CD4-positive, alpha-beta T cell treated with Interleukin-17A for 1 hour (primary cell): ENCODE measurements at places on chromosomes 11 and 22.

- no peak for DNase-seq
These were observed 953 bp downstream of the ATG16L2 start for GRCh38 chr11:72815110-72815618.

GRCh38 chr22:17665854-17666253 lies 27.3 kb downstream of the BCL2L13 start:
- no peak for DNase-seq

- peak; percentile 55 for DNase-seq
These were observed 41.3 kb downstream of the LRRC32 start for GRCh38 chr11:76629116-76629852.

DNA sequence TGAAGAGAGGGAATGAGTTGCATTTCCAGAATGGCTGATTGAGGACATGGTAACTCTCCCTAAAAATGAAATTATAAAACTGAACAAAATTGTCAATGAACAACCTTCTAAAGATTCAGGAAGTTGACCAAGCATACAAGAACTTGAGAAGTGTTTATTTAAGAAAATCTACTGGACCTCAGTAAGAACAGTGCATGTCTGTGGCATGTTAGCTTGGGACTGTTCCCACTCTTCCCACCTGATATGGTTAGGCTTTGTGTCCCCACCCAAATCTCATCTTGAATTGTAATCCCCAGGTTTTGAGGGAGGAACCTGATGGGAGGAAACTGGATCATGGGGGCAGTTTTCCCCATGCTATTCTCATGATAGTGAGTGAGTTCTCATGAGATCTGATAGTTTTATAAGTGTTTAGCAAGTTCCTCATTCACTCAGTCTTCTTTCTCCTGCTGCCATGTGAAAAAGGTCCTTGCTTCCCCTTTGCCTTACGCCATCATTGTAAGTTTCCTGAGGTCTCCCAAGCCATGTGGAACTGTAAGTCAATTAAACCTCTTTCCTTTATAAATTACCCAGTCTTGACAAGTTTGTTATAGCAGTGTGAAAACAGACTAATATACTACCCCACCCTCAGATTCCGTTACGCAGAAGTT lies 15.4 kb downstream of the MS4A13 start:
- no peak for DNase-seq

DNA sequence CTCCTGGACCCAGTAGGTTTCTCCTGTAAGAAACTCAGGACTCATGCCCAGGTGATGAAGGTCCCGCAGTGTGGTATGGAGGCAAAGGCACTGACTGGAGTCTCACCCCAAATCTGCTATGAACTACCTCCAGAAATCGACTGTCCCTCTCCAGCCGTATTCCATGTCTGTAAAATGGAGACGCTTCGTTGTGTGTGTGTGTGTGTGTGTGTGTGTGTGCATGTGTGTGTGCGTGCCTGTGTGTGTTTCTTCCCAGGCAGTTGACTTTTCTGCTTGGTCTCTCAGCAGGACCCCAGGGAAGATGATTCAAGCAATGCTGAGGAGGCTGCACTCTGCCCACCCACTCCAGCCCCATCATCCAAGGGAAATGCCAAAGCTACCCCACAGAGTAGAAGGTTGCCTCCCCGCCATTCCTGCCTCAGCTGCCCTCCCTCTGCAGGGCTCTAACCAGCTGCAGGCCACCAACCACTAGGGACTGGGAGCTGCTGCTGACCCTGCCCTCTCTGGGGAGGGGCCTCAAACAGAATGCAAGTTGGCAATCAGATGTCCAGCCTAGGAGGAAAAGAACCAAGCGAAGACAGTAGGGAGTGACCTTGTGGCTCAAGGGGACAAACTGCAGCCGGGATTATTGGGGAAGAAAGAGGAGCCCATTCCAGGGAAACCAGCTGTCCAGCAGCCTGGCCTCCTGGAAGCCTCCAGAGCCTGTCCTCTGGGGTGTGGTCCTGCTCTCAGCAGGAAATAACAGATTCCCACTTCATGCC lies 56.2 kb downstream of the SLC22A12 start:
- DNase-seq = no peak

- peak; percentile 88 for DNase-seq
These were observed at the start of gene ZNF74 for GRCh38 chr22:20393705-20394476. TSS of gene ZNF74 (plus strand) at chr22:20394151. CDS start at chr22:20394629, 478 bp downstream.

- DNase-seq = no peak
These were observed 47.2 kb downstream of the BUD13 start for GRCh38 chr11:116725434-116726221.

- no peak for DNase-seq
These were observed 588.4 kb downstream of the METTL15 start for GRCh38 chr11:28696591-28696990.

DNA sequence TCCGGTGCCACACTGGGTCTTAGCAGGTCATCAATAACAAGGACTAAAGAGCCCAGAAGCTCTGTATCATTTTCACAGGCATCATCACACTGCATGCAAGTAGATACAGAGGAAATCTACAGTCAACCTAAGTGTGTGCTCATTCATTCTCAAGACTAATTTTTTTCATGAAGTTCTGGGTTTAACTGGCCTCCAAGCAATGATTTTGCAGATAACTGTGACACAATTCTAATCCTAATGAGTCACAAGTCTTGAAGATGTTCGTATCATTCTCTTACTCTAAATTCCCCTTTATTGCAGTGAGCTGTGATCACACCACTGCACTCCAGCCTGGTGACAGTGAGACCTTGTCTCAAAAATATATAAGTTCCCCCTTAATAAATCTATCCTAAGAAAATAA lies 2.5 kb downstream of the OR52W1 start:
- peak; percentile 13 for DNase-seq

DNA sequence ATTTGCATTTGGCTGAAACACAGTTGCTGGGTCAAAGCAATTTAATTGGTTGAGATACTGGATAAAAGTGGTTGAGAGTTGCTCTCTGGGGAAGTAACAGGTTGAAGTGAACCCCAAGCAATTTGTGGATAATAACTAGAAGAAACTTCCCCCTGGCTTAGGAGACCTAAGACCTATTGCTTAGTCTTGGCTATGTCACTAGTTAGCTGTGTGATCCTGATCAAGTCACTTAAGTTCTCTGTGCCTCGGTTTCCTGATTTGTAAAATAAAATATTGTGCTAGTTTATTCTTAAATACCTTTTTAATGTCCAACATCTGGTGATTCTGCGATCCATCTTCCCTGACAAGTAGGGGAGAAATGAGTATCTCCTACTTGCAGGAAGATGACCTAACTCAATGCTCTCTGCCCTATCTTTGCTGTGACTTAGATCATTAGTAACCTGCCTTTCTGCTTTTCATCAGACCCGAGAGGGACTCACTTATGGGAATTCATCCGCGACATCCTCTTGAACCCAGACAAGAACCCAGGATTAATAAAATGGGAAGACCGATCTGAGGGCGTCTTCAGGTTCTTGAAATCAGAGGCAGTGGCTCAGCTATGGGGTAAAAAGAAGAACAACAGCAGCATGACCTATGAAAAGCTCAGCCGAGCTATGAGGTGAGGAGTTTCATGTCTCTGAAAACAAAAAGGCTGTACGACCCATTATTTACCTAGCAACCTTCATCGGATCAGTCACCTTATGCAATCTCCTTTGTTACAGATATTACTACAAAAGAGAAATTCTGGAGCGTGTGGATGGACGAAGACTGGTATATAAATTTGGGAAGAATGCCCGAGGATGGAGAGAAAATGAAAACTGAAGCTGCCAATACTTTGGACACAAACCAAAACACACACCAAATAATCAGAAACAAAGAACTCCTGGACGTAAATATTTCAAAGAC lies 37.5 kb downstream of the EHF start:
- DNase-seq = no peak

DNA sequence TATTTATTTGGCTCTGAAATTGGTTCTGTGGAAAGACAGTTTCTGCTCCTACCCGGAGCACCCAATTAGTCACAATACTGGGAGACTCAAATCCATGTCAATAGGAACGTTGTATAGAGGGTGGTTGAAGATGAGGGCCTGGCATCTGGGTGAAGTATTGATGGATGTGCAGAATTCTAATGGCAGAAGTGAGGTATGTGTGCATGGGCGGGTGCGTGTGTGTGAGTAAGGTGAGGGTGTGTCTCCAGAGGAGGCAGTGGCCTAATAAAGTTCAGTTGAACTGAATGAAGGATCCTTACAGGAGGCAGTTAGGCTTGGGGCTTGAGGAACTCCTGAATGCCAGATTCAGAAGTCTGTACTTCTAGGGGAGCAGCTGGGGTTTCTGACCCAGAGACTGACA lies 71.8 kb upstream of the B3GAT1 start:
- no peak for DNase-seq

DNA sequence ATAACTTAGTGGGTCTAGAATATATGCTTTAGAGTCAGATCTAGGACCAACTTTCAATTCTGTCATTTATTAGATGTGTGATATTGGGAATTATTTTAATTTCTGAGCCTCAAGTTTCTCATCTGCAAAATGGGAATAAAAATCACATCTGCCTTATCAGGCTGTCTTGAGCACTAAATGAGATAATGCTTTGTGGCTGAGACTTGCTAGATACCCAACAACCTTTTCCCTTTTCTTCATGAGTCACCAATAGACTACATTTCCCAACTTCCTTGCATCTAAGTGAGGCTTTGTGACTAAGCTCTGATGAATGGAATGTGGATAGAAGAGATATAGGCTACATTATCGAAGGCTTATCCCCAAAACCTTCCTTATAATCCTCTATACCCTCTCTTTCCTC lies 220.7 kb upstream of the SESN3 start:
- no peak for DNase-seq

DNA sequence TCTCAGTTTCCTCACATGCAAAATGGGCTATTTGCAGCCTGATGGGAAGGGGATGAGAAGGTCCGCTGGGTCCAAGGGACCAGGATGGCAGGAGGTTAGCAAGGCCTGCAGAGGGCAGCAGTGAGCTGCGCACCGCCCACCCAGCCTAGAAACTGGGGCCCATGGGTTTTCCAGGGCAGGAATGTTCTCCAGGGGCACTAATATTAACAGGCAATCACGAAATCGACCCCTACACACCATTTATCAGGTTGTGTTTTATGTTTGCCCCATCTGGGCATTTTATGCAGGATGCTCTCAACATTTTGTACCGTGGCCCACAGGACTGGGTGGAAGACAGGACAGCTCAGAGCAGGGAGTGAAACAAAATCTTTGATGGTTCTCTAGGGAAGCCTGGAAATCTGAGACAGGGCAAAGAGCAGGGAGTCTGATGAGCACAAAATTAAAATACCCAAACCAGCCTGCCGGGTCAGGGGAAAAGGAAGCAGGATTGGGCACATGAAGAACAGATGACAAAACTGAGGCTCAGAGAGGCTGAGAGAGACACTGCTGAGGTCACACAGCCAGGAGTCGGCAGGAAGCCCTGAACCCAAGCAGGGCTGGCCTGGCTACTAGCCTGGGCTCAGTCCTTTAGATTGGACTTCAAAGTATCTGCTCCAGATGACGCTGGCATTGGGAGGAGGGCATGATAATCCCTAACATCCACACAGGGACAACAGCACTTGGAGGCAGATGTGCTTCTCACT lies 1.6 kb upstream of the BCR start:
- peak; percentile 67 for DNase-seq

DNA sequence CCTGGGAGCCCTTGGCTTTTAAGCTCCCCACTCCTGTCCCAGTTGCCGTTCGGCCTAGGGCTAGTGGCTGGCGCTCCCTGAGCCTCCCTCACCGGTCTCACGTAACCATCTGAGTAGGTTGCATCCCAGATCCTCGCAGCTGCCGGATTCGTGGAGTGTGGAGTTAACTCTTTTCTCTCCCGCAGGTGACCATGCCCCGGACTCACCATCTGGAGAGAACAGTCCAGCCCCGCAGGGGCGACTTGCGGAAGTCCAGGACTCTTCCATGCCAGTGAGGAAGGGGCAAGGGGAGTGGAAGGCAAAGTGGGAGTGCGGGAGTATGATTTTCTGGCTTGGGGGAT lies 902 bp downstream of the MUS81 start:
- no peak for DNase-seq

DNA sequence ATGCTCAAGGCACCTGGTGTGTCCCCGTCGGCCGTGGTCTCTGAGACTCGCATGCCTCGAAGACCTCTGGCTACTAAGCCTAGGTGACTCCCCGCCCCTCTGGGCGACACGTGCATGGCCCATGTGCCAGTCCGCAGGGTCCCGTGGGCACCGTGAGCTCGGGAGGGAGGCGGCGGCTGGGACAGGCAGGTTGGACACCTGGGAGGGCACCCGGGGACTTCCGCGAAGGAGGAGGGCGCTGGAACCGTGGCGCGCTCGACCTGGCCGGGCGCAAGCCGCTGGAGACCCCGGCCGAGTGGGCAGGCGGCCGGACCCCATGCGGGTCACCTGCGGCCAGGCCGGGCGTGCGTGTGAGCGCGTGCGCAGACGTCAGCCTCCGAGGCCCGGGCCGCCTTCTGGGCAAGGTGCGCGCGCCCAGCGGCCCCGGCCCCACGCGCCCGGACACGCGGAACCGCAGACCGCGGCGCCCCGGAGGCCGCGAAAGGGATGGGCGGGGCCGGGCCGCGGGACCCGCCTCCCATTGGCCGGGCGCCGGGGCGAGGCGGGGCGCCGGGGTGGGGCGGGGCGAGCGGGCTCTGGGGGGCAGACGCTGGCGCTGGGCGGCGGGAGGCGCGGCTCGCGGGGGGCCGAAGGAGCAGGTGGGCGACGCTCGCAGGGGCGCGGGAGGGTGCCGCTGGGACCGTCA lies 579 bp upstream of the RASD2 start:
- DNase-seq = peak; percentile 67

GRCh38 chr11:74357449-74357848 lies 40.8 kb downstream of the PGM2L1 start:
- DNase-seq = no peak

DNA sequence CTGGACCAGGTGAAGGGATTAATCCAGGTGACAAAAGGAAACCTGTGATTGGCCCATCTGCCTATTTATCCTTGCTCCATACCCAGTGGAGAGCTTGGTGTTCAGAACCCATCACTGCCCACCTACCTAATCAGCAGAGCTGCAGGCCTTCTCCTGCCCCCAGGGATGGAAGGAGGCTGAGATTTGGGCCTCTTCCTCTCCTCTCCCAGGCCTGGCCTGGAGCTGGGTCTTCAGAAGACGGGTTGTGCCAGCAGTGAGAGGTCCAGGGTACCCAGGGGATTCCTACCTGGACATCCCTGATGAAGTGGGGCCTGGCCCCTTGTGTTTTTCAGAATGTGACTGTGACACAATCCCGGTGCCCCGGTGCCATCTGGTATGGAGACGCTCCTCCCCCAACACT lies 80.3 kb upstream of the MYOD1 start:
- no peak for DNase-seq

- no peak for DNase-seq
These were observed 163.6 kb upstream of the ISX start for GRCh38 chr22:34902335-34902734.

DNA sequence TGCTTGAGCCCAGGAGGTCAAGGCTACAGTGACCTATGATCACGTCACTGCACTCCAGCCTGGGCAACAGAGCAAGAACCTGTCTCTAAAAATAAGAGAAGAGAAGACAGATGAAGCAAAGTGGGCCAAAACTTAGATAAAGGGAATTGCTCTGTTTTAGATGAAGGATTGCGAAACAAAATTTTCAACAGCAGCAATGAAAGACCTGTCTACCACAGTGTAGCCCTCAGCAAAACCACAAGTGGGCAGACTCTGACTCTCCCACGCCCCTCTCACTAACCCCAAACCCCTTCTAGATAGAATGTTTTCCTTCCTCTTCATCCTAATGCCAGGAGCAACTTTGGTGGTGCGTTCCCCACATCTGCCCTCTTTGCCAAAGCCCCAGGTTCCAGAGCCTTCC lies 105.6 kb upstream of the ALDH3B2 start:
- no peak for DNase-seq
